ENCODE measurements at places on chromosomes 2 and 18.

DNA sequence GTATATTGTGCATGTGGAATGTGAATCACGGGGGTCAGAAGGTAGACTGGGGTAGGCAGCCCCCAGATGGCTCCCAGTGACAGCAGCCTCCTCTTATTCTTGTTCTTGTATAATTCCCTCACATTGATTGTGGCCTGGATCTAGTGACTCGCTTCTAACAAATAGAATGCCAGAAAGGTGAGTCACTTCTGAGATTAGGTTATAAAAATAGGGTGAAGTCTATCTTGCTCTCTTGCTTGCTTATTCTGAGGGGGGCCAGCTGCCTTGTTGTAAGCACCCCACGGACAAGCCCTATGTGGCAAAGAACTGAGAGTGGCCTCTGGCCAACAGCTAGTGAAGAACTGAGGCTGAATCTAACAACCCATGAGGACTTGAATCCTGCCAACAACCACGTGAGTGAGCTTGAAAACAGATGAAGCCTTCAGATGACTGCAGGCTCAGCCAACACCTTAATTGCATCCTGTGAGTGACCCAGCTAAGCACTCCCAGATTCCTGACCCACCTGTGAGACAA is 15.6 kb upstream of the RMND5A start:
- no peak for DNase-seq

DNA sequence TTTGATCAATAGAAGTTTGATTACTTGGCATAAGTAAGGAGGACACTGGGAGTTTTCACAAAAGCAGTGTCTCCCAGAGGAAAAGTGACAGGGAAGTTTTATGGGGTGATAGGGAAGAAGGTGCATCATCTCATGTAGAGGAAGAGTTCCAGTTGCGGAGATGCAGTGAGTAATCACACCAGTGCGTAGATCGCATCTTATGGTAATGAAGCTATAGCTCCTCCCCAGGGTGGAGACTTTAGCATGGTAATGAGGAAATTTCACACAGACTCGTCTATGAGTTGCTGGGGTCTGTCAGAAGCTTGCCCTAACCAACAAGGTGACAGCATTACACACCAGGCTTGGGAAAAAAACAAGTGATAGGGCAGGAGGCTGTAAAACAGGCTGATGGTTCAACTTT is 49.0 kb downstream of the KYNU start:
- DNase-seq, result no peak

- DNase-seq, result no peak
These were observed 81.6 kb downstream of the MAP2 start for GRCh38 chr2:209505410-209505809.

- no peak for DNase-seq
These were observed 35.8 kb downstream of the IMPA2 start for GRCh38 chr18:12017081-12017480.

GRCh38 chr2:241437179-241437578 is 71.2 kb downstream of the STK25 start:
- no peak for DNase-seq

- no peak for DNase-seq
These were observed 7.4 kb upstream of the ACTG2 start for GRCh38 chr2:73885406-73885805.

- no peak for DNase-seq
These were observed 66.6 kb upstream of the WIPF1 start for GRCh38 chr2:174664084-174664759.

DNA sequence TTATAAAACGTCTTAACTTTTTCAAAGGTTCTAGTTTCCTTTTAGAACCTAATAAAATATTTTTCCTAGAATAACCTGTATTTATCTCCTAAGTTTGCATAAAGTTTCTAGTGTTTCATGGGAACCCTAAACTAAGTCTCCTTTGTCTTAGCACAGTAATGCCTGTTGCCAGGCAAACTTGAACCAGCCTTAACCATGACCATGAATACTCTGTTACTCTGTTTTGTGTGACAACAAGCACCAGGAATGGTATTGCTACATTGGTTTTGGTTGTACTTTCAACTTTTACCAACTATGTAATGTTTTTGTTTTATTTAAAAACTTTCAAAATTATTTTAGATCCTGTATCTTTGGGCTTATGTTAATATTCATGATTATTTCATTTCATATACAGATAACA is 137.6 kb downstream of the CERS6 start:
- DNase-seq, result no peak

- DNase-seq, result no peak
These were observed 53.8 kb upstream of the STK17B start for GRCh38 chr2:196225213-196225612.

DNA sequence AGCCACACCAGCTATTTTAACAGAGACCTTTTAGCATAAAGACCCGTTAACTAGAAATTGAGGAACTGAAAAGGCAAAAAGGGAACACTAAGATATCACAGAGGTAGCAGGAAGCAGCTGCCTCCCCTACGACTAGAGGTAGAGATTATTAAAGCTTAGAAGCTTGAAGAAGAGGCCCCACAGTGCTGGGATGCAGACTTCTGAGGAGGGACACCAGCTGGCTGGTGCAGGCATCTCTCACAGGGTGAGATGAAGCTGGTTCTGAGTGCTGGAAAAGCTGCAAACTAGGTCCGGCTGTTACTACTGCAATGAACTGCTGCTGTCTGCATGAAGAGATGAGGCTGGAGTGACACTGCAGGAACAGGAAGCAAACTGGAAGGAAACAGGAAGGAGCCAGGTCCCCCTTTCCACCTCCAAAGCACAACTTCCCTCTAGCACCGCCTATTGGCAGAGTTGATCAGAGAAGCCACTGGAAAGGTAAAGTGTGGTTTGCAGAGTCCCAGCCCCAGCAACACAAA is 61.2 kb upstream of the MRPS9 start:
- no peak for DNase-seq

- no peak for DNase-seq
These were observed 332.8 kb upstream of the UBE2E3 start for GRCh38 chr2:180647621-180648020.

DNA sequence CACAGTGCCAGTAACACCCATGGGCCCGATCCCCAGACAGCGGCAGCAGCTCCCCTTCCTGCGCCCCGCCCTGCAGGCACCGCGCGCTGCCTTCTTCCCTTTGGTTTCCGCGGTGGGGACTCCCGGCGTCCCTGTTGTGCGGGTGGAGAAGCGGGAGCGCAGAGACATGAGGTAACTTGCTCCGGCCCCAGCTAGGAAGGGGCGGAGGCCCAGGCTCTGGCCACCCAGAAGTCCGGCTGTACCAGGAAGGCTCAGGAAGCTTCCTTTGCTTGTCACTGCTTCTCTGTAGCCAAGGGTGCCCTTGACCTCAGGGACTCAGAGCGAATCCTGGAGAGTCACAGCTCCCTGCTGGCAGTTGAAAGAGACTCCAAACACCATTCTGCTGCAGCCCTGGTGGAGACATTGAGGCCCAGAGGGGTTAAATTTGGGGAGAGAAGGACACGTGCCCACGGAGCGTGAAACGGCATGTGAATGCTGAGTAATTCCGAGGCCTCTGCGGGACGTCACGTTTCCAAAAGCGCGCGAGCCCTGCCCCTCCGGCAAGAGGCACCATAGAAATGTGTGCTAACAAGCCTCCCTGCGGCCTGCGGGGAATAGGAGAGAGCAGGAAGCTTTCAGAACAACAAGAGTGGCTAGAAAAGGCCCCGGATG is 6.7 kb upstream of the ADCY3 start:
- DNase-seq, result peak; percentile 95

DNA sequence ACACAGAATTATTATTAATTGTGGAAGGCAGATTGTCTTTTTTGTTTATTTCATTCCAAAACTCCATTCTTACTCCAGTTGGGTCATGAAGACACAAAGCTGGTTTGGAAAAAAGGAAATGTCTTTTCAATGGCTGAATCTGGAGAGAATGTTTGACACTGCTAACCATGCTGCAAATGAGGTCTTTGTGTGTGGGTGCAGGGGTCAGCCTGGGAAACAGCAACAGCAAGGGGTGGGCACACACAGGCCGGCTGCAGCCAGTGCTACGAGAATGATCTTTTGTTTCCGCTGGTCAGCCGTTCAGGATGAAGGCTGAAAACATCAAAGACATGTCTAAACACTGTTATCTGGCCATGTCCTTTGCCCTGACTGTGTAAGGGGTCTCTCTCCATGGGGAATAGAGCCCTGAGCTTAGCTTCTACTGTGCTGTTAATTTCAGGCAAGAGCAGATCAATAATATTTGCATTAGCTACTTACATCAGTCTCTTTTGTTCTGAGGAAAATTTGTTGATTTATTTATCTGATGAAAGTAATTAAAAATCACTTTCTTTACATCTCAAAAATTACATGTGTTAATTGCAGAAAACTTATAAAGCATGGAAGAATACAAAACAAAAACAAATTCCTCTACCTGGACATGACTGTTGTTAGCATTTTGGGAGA is 33.3 kb upstream of the E2F6 start:
- DNase-seq, result no peak

- no peak for DNase-seq
These were observed 58.1 kb downstream of the NCKAP1 start for GRCh38 chr2:182980115-182980514.

DNA sequence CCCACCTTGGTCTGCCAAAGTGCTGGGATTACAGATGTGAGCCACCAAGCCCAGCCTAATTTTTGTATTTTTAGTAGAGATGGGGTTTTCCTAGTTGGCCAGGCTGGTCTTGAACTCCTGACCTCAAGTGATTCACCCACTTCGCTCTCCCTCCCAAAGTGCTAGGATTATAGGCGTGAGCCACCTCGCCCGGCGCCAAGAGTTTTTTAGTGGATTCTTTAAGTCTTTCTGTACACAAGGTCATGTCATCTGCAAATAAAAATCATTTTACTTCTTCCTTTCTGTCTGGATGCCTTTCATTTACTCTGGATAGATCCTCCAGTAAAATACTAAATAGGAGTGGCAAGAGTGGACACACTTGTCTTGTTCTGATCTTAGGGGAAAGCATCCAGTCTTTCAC is 61.7 kb downstream of the KCMF1 start:
- no peak for DNase-seq

- DNase-seq, result peak; percentile 7
These were observed 4.3 kb upstream of the HDAC4 start for GRCh38 chr2:239405071-239405470.

DNA sequence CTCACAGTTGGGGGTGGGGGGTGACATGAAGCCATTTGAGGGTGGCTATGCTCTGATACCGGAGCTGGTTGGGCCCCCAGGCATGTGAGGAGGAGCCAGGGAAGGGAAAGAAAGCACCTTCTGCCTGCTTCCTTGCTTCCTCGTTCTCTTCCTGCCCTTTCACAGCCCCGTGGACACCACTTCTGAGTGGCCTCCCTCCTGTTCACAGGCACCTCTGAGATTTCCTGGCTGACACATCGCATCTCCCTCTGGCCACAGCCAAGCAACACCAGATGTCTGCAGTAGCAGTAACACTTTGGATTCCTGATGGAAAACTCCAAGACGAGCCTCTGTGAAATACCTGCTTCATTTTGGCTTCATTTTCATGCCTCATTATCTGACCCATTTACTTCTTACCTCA is 64.7 kb upstream of the ST3GAL5 start:
- DNase-seq, result no peak

DNA sequence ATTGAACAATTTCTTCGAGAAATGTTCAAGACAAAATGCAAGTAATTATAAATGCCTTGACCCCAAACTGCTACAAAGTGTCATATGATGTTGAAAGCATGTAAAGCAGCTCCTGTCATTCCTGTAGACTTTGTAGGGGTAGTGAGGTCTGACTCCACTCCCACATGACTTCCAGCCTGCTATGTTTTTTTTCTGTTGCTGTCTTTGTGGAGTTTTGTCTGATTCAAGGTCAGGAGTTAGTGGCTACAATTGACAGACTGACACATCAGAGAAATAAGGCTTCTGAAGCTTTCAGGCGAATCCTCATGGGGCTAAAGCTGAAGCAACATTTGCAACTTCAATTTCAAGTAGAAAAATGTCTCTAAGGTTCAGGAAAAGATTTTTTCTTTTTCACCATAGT is 63.9 kb upstream of the CCDC195 start:
- no peak for DNase-seq

GRCh38 chr2:239960929-239961661 is 64.0 kb downstream of the NDUFA10 start:
- peak; percentile 76 for DNase-seq

GRCh38 chr2:105580870-105581554 is 163.7 kb upstream of the NCK2 start:
- no peak for DNase-seq

DNA sequence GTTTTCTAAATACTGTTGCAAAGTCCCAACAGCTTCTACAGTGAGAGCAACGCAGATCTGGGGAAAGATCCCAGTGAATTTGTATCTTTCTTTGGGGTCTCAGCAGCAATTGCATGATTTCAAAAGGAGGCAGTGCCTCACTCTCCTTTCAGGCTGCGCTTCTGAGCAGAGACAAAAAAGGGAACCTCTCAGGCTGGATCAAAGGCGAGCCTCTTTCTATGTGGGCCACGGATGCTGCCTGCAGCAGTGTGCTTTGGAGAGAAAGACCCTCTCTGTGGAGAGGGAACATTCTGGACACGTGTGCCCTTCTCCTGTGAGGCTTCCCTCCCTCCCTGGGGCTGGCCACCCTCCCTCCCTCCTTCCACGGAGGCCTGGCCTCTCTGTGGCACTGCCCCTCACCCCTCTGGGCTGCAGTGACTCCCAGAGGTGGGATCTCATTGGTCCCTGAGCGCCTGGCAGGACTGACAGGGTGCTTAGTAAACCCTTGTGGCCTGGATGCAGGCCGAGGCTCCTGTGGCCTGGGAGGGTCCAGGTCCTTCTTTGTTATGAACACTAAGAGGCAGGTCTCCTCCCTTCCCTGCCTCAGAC is 21.6 kb upstream of the PDIA6 start:
- no peak for DNase-seq

GRCh38 chr2:95079199-95079683 is 42.4 kb downstream of the MRPS5 start:
- DNase-seq, result no peak

DNA sequence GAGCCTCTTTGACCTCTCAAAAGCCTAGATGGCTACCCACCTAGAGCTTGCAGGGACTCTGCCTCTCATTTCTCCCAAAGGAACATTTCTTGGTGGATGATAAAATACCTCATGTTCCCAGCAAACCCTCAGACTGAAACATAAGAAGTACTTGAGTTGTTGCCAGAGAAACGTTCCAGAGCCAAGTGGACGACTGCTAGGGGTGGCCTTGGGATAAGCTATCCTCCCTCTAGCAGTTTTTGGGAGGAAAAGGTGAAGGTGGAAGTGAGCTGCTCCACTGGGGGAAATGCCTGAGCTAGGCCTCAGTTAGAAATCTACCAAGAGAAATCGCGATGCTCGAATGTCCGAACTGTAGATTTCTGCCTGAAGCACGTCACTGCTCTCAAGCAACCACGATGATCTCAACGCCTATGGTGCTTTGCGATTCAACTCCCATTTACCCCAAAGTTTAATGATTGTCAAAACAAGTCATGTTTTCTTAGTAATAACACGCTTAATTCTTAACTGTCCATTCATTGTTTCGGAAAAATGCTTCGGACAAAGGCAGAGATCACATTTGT is 91.5 kb downstream of the CCBE1 start:
- no peak for DNase-seq
